ENCODE measurements at places on chromosomes 12 and 14. TPM values are rescaled to one million over a fixed set of nuclear protein-coding genes. Genes with fewer than 3 reads are reported as not detected.
A peak's percentile ranks its signal among the peaks of the same experiment; 100 is the strongest.

DNA sequence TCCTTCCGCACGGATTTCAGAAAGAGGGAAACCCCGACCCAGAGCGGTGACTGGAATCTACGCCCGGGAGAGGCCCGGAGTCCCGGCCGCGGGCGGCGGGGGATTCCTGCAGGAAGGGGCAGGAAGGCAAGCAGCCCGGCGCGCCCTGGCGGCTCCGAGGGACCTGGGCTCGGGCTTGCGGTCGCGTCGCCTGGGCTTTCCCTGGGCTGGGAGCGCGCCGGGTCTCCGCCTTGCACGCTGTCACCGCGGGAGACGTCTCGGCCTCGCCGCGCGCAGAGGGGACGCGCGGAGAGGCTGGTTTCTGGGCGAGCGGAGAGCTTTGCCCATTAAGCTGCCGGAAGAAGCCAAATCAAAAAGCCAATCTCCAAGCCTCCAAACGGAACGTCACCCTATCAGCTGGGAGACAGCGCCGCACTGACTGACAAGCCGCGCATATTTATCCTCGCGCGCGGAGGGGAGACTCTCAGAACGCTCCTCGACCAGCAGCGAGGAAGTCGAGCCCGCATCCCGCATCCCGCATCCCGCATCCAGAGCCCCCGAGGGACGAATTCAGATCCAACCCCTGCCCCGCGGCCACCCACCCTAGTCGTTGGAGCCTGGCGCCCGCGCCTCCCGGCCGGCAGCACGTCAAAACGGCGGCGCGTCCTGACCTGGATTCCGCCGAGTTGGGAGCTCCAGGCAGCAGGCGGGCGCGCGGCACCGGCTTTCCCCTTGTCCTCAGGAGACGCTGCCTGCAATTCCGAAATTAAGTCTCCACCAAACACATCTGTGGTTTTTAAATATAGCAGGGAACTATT lies at the start of gene SLC8A3:
Gene SLC8A3 (minus strand): TSS at position 293 of the 797 bp plus-strand sequence. CDS start 20,529 bp downstream, outside the sequence.
- peak; percentile 42 for DNase-seq

GRCh38 chr12:11862798-11863197 lies 207.9 kb upstream of the BCL2L14 start:
- peak; percentile 42 for DNase-seq

GRCh38 chr12:124388038-124388671 lies 93.3 kb downstream of the RFLNA start:
- no peak for DNase-seq

- DNase-seq: no peak
These were observed 37.8 kb downstream of the SRRM4 start for GRCh38 chr12:119019166-119019565.

GRCh38 chr14:24377657-24378056 lies 9.7 kb downstream of the NFATC4 start:
- no peak for DNase-seq

DNA sequence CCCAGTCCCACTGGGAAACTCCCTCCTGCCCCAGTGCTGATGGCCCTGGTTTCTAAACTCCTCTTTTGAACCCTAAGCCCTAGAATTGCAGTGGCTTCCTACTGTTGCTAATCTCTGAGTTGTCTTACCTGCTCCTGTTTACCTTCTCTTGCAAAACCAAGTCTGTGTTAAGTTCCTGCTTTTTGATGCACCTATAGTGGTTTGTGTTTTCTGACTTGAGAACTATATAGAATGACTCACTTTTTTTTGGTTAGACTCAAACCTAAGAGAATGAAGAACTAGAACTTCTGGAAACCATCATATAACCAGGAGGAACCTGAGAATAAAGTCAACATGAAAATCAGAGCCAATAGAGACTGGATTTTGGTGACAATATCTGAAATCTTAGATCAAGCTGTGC lies 5.5 kb upstream of the GAS2L3 start:
- no peak for DNase-seq

GRCh38 chr14:103735439-103735814 lies 19.8 kb downstream of the ZFYVE21 start:
- no peak for DNase-seq

- peak; percentile 73 for DNase-seq
These were observed 45.8 kb upstream of the NCOR2 start for GRCh38 chr12:124613151-124613585.

Gene SSTR1
- 3.0 TPM for total RNA-seq

Gene ERO1A
- total RNA-seq: 34.5 TPM

Gene KLRB1
- total RNA-seq: not detected

Gene IL22
- not detected for total RNA-seq
